AG04450 (cell line): ENCODE measurements at places on chromosomes 16 and 17.

DNA sequence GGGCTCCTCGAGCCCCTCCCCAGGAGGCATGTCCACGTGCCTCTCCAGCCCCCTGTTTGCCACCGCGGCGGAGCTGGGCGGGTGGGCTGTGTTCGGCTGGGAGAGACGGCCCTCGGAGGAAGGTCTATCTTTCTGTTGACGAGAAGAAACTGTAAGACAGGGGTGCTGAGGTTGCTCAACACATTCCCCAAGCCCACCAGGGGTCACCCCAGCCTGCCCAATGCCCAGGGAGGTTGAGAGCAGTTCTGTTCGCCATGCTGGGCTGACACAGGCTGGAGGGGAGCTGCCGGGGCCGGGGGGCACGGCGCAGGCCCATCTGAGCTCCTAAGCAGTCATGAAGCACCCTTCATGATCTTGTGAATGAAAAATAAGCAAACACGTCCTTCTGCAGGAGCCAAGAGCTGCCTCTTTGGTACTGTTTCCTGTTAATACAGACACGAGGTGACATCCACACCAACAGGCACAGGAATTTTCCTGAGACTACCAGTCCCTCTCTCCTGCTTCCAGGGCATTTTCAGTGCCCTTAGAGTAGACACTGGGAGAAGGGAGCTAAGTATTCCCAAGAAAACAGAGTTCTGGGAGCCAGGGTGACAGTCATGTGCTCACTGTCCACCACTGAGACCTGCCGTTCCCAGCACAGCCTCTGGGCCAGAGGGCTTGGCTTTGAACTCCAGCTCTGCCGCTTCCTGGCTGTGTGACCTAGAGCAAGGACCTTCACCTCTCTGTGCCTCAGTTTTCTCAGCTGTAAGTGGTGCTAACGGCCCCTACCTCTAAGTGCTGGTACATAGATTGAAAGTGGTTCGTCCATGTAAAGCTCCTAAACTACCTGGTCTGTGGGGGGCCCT is 9.2 kb downstream of the UBALD2 start:
- no peak for DNase-seq

DNA sequence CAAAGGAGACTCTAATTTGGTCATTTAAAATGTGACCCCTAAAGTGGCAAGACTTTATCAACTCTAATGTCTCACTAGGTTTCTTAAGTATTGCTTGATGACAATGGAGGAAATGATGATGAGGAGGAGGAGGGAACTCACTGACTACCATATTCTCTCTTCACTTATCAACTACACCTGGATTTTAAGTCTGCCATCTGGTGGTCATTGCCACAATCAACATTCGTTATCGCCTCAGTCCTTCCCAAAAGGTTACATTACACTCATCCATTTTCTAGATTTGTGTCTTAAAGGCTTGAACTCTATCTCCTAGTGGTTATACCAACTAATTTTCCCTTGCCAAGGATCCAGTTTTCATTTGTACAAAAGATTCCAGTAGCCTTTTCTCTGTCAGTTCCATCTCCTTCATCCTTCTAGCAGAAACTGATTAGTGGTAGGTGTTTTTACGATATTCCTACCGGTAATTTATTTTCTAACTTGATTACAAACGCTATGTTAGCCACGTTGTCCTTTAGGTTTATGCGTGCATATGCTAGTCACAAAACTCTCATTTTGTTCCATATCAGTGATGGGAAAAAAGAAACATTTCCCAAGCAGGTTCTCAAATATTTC is 114.6 kb upstream of the NOG start:
- no peak for DNase-seq

DNA sequence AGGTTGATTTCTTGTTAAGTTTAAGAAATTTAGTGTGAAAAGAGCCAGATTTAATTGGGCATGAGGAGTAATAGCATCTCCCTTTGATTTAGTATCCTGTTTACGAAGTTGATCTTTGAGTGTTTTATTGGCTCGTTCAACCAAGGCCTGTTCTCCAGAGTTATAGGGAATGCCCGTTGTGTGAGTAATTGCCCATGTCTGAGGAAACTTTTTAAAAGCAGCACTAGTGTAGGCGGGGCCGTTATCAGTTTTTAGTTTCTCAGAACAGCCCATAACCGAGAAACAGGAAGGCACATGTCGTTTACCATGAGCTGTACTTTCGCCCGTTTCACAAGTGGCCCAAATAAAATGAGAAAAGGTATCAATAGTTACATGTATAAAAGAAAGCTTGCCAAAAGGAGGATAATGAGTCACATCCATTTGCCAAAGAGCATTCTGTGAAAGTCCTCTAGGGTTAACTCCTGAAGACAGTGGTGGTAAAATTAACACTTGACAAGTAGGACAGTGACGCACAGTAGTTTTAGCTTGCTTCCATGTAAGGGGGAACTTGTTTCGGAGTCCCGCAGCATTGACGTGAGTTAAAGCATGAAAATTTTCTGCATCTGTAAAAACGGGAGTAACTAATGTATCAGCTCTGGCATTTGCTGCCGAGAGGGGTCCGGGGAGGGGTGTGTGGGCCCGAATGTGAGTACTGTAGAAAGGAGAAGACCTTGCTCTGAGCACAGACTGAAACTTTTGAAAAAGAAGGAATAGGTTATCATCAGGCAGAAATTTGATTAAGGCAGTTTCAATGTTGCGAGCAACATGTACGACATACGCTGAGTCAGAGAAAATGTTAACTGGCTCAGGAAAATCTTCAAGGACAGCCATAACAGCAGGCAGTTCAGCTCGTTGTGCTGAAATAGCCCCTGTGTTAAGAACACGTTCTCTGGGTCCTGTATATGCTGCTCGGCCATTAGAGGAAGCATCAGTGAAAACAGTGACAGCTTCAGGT is 18.5 kb upstream of the KCTD5 start:
- DNase-seq = no peak

DNA sequence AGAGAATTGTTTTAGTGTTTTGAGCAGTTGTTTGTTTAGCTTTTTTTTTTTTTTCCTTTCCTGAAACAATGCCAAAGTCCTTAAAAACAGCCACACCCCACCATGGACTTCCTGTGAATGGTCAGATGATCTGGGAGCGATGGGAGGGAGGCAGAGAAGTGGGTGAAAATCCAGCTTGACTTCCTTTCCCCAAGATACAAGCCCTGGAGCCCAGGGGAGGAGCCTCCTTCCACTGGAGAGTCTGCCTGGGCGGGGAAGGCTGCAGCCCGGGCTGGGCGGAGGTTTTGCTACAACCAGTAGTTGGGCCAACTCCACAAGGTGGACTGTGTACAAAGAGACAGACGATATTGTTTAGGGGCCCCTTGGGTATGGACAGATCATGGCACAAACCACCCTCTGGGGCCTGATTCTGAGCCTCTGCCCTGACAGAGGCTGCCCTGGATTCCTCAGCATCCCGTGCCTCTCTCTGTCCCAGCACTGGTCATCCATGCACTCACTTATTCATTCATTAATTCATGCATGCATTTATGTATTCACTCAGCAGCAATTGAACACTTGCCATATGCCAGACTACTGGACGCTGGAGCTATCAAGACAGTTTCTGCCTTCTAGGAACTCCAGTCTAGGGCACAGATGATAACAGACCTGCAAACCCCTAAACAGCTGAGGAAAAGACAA is 29.8 kb downstream of the WSB1 start:
- no peak for DNase-seq

- no peak for DNase-seq
These were observed 26.2 kb upstream of the FOXK2 start for GRCh38 chr17:82493226-82493781.

DNA sequence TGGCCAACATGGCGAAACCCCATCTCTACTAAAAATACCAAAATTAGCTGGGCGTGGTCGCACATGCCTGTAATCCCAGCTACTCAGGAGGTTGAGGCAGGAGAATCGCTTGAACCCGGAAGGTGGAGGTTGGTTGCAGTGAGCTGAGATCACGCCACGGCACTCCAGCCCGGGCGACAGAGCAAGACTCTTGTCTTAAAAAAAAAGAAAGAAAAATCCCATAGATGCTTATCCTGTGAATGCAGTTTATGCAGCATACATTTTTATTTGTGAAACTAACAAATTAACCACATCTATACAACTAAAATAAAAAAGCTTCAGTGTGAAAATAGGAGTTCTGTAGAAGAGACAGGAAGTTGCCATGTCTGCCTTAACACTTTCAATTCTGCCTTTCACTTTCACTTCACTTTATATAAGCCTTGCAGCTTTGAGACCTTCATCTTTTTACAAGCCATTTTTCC is 7.1 kb downstream of the IGSF6 start:
- no peak for DNase-seq

DNA sequence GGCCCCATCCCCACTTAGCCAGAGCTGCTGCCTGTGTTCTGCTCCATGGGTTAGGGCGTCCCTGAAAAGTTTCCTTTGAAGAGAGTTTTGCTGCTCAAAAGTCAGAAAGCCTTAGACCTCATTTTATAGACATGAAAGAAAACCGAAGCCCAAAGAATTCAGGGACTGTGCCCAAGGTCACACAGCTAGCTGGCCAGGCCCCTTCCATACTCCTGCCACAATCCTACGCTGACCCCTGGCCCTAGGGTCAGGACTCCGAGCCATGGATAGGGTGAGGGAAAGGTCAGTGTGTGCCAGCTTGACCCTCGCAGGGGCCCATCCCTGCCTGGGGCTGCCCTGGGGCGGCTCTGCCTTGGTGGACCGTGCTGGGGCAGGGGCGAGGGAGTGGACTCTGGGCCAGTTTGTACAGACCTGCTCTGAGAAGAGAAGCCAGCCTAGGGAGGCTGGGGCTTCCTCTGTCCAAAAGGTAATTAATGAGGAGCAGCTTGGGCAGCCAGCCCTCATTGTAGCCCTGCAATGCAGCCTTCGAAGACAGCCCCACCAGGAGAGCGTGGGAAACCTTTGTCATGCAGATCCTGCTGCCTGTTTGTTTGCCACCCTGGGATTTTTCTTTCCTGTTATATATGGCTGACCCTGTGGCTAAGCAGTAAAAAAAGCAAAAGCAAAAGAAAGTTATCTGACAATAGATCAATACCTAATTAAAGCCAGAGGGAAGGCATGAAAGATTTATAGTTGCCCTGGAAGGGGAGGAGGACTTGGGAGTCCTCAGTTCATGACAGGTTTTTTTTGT is 37.4 kb downstream of the RHBDL3 start:
- DNase-seq = no peak

DNA sequence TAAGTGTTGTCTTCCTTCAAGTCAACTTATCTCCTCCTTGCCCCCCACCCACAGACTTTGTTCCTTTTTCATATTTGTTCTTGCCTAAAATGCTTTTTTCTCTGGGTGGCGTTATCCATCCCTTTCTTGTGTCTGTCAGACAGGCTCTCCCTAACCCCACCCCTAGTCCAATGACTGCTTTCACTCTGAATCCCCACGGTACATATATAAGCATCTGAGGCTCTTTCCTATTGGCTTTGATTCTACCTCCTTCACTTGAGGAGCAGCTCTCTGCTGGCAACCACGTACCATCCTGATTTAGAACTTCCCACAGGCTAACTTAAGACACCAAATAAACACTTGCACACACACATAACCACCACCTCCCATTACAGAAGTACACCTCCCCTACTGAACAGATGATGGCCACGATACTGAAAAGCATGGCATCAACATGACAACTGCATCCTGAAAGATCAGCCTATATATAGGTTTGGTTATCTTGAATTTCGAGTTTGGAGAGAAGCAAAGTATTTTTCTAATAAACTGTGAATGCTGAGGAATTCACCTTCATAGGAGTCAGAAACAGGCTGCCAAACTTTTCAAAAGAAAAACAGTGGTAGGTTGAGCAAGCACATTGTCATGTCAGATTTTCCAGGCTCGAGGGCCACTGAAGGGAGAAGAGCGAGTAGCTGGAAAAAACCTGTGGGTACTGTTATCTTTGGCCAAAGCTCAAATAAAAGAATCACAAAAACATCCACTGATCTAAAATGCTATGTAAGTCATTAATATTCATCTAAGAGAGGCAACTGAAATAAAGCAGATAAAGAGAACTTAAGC is 24.3 kb downstream of the STAT3 start:
- DNase-seq = no peak

DNA sequence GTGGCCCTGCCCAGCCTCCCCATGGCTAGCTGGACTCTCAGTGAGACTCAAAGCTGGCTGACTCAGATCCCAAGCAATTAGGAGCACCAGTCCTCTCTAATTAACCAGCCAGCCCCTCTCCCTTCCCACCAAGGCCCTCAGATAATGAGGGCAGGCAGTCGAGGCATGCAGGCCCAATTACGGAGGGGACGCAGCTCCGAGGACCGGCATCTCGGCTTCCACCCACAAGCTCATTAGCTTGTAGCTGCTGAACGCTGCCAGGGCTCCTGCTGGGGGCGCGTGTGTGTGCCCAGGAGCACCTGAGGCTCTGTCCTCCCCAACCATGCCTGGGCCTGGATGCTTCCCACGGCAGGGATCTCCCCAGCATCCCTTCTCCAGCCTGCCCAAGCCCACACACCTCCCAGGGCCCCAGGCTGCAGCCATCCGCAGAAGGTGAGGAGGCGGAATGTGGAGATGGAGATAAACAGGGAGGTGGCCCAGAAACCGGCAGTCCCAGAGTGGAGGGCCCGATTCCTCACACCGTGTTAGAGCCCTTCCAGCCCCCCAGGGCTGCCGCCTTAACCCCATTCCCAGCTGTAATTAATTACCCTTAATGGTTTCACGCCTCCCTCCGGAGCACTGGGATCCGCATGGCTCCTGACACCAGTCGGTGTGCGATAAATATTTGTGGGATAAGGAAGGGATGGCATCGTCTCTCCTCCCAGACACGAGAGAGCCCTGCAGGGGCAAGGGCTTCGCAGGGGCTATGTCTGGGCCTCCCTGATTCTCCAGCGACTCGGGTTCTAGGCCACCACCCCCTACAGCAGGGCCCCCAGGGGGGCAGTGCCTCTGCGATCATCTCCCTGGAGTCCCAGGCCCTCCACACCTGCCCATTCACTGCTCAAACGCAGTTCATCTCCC is 42.2 kb downstream of the RPH3AL start:
- DNase-seq = no peak

GRCh38 chr17:47884905-47885730 is 10.9 kb upstream of the SP2 start:
- no peak for DNase-seq

- no peak for DNase-seq
These were observed 45.9 kb downstream of the SREBF1 start for GRCh38 chr17:17790637-17791464.

DNA sequence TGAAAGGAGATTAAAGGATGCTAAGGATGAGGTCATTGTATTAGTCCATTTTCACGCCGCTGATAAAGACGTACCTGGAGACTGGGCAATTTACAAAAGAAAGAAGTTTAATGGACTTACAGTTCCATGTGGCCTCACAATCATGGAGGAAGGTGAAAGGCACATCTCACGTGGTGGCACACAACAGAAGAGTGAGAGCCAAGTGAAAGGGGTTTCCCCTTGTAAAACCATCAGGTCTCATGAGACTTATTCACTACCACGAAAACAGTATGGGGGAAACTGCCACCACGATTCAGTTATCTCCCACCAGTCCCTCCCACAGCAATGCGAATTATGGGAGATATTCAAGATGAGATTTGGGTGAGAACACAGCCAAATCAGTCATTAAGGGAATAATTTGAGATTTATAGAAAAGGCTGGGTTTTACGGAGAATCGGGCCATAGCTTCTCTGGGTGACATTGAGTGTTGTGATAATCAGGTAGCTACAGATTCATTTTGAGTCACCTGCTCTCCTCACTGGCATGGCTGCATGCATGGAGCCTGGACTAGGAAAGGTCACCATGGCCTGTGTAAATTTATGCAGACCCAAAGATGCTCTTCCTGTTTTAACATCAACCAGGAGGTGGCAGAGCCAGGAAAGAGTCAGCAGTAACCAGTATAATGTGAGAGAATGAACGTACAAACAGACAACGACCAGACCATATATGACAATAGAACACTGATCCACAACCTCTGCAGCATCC is 40.5 kb upstream of the DYNLRB2 start:
- DNase-seq = no peak

- no peak for DNase-seq
These were observed 52.2 kb downstream of the ZDHHC7 start for GRCh38 chr16:84959045-84959576.

GRCh38 chr17:3695723-3696411 is at the start of gene P2RX5:
Gene P2RX5 (minus strand): TSS chr17:3696155. CDS start chr17:3696005, 150 bp downstream.
- no peak for DNase-seq
